NCI-H524 treated with DMSO at 0.1 percent for 48 hours (cell line): ENCODE measurements at places on chromosomes 5 and 9.

GRCh38 chr5:125700380-125700861 lies 722.8 kb upstream of the GRAMD2B start:
- no peak for DNase-seq

GRCh38 chr9:82020331-82020730 lies 31.8 kb downstream of the SPATA31D1 start:
- DNase-seq = no peak

DNA sequence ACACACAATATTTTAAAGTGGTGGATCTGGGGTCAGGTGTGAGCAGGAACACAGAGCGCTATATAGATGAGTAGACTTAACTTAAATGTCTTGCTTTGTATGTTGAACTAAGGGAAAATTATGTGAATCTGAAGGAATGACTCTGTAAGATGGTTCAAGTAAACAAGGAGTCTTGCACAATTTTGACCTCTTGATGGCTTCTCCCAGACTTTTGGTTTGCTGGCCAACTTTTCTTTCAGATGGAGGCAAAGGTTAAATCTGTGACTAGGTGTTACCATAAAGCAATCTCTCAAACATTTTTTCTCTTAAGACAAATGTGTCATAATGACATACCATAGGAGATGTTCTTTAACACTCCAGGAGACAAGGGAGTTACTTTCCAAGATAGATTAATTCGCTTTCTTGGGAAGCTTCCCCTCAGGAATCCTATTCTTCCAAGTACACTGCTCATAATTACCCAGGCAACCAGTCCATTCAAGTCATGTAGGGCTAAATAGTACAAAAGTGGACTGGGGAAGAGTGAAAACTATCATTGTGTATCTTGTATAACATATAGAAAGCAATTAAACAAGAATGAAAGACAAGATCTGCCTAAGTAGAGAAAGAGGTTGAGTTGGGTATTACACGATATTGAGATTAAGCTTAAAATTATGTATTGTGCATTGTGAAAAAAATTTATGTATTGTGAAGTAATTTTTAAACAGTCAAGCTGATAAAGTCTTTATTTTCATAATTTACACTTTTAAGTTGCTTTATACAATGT lies 60.3 kb upstream of the SLC27A6 start:
- no peak for DNase-seq

- DNase-seq = no peak
These were observed 1893.3 kb upstream of the WWC1 start for GRCh38 chr5:166398131-166398530.

DNA sequence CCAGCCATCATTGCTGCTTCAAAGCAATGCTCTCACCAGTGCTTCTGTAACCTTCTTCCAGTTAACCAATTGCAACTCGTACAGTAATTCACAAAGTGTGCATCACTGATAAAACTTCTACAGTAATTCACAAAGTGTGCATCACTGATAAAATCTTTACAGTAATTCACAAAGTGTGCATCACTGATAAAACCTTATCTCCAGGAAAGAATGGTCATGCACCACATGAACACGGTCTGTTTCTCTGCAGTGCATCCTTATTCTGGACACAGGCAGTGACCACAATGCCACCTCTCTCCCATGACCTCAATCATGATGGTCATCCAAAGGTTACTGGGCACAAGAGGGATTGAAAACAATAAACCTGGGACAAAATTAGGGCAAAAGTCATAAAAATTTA lies 153.6 kb downstream of the TSSK1B start:
- no peak for DNase-seq

DNA sequence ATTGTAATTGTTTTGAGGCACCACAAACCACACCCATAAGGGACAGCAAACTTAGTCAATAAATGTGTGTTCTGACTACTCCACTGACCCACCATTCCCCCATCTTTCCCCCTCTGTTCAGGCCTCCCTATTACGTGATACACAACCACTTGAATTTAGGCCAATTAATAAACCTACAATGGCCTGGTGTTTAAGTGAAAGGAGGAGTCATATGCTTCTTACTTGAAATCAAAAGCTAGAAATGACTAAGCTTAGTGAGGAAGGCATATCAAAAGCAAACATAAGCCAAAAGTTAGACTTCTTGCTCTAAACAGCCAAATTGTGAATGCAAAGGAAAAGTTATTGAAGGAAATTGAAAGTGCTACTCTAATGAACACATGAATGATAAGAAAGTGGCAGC lies 14.6 kb downstream of the ZBTB43 start:
- DNase-seq = no peak

- no peak for DNase-seq
These were observed 342.4 kb downstream of the FGF10 start for GRCh38 chr5:44046619-44047364.

GRCh38 chr9:132638240-132638639 lies 31.5 kb downstream of the DDX31 start:
- DNase-seq = peak; percentile 47

- DNase-seq = no peak
These were observed at the start of gene PCDHGB1 for GRCh38 chr5:141349917-141350619. Gene PCDHGB1, plus strand, starts transcription at chr5:141350099. Its CDS starts 162 bp downstream, at chr5:141350261.

- DNase-seq = no peak
These were observed 73.0 kb downstream of the GADD45G start for GRCh38 chr9:89677702-89678395.

- no peak for DNase-seq
These were observed 343.4 kb downstream of the ARHGEF28 start for GRCh38 chr5:73969195-73970036.
